ENCODE measurements at places on chromosomes 3 and 15. TPM values are rescaled to one million over a fixed set of nuclear protein-coding genes. Genes with fewer than 3 reads are reported as not detected.

LRRC3B gene
- total RNA-seq, result under 0.01 TPM

DNA sequence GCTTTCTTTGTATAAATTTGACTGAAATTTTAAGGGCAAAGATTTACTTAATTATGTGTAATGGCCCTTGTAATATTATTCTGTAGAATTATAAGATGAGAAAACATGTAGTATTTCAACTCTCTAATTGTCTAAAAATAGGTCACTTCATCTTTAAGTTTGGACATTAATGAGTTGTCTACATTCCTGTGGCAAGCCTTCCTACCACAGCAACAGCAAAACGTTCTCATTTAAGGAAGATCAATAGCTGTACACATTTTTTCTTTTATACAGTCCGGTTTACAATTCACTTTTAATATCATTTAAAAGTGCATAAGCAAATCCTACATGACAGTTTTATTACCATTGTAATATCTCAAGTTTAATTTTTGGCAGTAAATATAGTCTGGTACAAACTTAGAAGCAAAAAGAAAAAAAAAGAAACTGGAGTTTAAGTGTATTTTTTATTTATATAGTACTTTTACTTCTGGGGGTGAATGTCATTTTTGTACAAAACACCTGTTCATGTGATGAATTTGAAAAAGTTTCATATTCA is 501.8 kb downstream of the ZPLD1 start:
- no peak overlapping the region for H3K4me3 ChIP-seq
- no peaks in the 10 kb centered on the region for H3K36me3 ChIP-seq
- H3K4me1 ChIP-seq, result peaks cover 5% of the 10 kb centered on the region
- H3K27me3 ChIP-seq, result no peaks in the 10 kb centered on the region
- no peak overlapping the region for H3K27ac ChIP-seq

AMOTL2 gene
- 134 TPM for total RNA-seq

DNA sequence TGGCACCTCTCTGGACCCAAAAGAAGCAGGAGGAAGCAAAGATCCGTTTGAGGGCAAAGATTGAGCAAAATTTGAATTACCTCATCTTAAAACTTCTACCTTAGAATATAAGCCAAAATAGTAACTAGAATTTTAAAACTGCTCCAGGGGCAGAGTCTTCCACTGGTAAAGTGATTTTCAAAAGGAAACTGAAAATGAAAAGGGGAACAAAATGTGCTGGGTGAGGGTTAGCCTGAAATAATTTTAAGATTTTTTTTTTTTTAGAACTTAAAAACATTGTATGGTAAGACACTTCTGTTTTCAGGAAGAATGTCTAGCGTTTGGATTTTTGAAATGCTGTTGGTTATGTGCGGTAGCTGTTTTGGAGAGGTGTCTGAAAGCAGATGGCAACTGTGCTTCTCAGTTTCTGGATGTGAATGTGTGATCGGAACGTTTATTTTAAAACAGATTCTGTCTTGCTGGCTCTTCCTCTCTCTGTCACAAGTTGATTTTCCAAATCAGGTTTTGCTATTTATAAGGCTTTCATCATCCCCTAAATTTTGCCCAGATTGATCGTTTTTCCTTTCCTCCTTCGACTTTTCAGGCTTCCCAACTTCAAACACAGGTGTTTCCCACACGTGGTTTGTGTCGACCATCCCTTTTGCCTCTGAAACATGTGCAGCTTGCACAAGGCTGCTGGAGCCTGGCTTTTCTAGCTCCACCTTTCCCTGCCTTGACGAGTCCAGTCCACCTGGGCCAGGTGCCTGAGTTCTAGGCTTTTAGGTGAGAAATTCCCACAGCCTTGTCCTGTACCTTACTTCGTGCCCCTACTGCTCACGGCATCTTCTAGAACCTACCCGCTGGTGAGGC is 3.3 kb downstream of the LRRK1 start:
- H3K4me1 ChIP-seq, result peaks cover 3% of the 10 kb centered on the region
- DNase-seq, result no peak
- H3K27me3 ChIP-seq, result no peaks in the 10 kb centered on the region
- H3K27ac ChIP-seq, result peak overlapping the region; percentile 17
- H3K4me3 ChIP-seq, result no peak overlapping the region

- H3K27me3 ChIP-seq, result peaks cover 79% of the 10 kb centered on the region
- peaks cover 53% of the 10 kb centered on the region for H3K4me1 ChIP-seq
- peak overlapping the region; percentile 35 for H3K4me3 ChIP-seq
- no peak for DNase-seq
- no peaks in the 10 kb centered on the region for H3K36me3 ChIP-seq
Measured at GRCh38 chr3:43996379-43997301, 245.0 kb upstream of the TOPAZ1 start.

AP3B2 gene
- total RNA-seq, result 1.8 TPM

- no peaks in the 10 kb centered on the region for H3K27me3 ChIP-seq
- DNase-seq, result no peak
- no peak overlapping the region for H3K27ac ChIP-seq
- no peaks in the 10 kb centered on the region for H3K4me1 ChIP-seq
Measured at GRCh38 chr3:153339065-153339464, 177.0 kb downstream of the RAP2B start.

DNA sequence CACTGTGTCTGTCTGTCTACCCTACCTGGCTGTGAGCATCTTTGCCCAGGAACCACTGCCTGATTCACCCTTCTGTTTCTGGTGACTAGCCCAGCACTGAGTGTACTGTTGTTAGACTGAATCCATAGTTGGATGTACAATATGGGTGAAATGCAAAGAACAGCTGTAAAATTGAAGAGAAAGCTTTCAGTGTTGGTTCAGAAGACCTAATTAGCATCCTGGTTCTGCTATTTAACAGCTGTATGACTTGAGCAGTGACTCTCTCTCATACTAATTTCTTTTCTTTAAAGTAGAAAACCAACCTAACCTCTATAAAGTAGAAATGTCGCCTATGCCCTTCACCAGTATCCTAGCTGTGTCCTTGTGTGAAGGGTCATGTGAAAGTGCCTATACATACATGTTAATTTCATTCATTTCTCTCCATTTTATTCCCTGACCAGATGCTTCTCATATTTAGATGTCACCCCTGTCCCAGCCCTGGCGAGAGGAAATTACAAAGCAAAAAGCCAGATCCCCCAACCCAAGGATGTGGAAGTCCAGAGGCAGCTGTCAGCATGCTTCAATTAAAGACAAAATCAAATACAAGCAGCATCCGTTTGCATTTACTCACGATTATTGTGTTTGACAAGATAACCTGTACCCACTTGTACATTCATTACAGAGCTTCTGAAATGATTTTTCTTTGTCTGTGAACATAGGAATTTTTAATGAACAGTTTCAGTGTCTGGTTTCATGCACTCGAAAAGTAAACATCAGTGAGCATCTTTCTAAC is 305.7 kb upstream of the ICE2 start:
- H3K27ac ChIP-seq, result no peak overlapping the region
- no peaks in the 10 kb centered on the region for H3K36me3 ChIP-seq
- H3K4me3 ChIP-seq, result no peak overlapping the region

DNA sequence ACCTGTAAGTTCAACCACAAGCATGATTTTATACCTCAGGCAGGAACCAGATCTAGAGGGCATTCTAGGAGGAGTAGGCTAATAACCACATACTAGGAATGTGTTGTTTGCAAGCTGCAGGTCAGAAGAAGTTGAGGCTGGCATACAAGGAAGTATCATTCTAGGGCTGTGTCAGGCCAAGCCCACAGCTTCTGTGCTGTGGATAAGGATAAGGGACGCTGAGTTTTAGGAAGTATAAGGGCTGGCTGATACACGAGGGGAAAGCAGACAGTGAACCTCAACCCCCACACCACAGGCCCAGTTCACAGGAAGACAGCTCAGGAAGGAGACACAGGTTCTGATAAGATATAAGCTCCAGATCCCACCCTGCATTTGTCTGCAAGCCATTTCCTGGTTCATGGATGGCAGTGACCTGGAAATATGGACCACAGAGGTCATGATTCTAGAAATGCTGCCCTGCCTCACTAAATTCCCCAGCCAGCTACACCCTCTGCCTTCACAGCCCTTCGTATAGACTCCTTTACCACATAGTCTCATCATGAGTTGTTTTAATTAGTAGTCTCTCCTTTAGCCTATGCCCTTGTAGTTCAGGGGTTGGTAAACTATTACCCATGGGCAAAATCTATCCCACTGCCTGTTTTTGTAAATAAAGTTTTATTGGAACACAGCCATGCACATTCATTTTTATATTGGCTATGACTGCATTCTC is 260.7 kb downstream of the OPA1 start:
- no peak overlapping the region for H3K4me3 ChIP-seq
- H3K27me3 ChIP-seq, result no peaks in the 10 kb centered on the region
- H3K4me1 ChIP-seq, result peaks cover 17% of the 10 kb centered on the region
- H3K36me3 ChIP-seq, result no peaks in the 10 kb centered on the region

DNA sequence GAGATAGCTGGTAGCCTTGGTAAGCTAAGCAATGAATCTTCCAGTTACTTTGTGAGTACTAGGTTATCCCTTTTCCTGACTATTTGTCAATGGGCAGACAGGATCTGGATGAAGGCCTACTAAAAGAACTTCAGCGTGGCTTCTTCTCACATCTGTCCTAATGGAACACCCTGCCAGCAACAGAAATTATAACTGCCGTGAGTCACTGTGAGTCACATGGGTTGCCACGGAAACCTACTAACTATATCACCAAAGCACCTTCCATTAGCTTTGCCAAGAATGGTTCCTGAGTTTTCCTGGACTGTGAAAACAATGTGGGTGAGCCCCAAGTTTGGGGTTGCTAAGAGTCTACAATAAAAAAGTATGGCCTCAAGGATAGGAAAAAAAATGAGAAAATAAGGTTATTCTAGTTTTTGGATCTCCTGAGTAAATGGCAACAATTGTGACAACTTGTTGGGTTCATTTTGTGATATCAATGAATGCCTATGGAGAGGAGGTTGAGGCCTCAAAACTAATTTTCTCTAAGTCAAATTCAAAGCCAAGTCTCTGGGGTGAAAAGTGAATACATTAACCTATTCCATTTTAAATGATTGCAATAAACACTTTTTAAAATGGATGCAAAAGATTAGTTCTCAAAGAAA is 195.1 kb upstream of the ICE2 start:
- no peaks in the 10 kb centered on the region for H3K36me3 ChIP-seq
- H3K4me1 ChIP-seq, result peaks cover 18% of the 10 kb centered on the region
- peak overlapping the region; percentile 25 for H3K27ac ChIP-seq
- no peak overlapping the region for H3K4me3 ChIP-seq

GRCh38 chr3:99875581-99875928 is 57.9 kb downstream of the CMSS1 start:
- peaks cover 15% of the 10 kb centered on the region for H3K36me3 ChIP-seq
- H3K27ac ChIP-seq, result peak overlapping the region; percentile 94
- DNase-seq, result no peak
- H3K4me1 ChIP-seq, result peaks cover 58% of the 10 kb centered on the region
- H3K27me3 ChIP-seq, result no peaks in the 10 kb centered on the region
- peak overlapping the region; percentile 74 for H3K4me3 ChIP-seq

- H3K36me3 ChIP-seq, result peaks cover 22% of the 10 kb centered on the region
- H3K27ac ChIP-seq, result no peak overlapping the region
- H3K4me1 ChIP-seq, result peaks cover 4% of the 10 kb centered on the region
- no peak overlapping the region for H3K4me3 ChIP-seq
- no peaks in the 10 kb centered on the region for H3K27me3 ChIP-seq
Measured at GRCh38 chr3:196835086-196835485, 32.6 kb upstream of the SENP5 start.

STAG1 gene
- 37.8 TPM for total RNA-seq

GRCh38 chr3:190585805-190586630 is 72.1 kb downstream of the IL1RAP start:
- no peaks in the 10 kb centered on the region for H3K36me3 ChIP-seq
- DNase-seq, result no peak
- no peak overlapping the region for H3K27ac ChIP-seq
- no peaks in the 10 kb centered on the region for H3K27me3 ChIP-seq
- H3K4me3 ChIP-seq, result no peak overlapping the region
- H3K4me1 ChIP-seq, result peaks cover 7% of the 10 kb centered on the region

DNA sequence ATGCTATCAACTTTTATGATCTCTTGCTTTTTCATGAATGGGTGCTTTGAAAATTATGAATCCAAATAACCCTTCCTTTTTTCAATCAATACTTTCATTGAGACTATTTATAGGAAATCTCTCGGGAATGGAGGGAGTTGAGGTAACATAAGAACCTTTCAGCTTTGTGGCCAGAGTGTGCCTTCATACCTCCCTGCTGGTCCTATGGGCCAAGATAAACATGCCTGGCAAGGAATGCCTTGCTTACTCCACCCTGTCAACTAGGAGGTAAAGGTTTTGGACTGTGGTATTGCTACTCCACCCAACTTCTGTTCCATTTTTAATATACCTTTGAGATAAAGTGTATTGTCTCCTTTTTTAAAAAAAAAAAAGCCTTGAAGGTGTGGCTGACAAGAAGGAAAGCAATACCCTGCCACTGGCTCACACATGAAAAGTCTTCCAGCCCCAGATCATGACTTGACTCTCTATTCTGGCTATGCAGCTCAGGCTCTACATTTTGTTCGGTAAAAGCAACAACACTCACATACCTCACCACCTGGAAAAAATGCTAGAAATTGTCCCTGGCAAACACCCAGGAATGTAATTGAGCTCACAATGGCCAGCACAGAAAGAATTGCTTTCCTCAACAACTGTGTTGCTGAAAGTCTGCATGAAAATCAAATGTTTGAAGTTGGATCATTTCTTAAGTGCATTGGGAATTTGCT is 35.8 kb downstream of the COL8A1 start:
- H3K4me1 ChIP-seq, result peaks cover 7% of the 10 kb centered on the region
- DNase-seq, result no peak
- no peaks in the 10 kb centered on the region for H3K27me3 ChIP-seq
- H3K4me3 ChIP-seq, result no peak overlapping the region
- no peaks in the 10 kb centered on the region for H3K36me3 ChIP-seq

DNA sequence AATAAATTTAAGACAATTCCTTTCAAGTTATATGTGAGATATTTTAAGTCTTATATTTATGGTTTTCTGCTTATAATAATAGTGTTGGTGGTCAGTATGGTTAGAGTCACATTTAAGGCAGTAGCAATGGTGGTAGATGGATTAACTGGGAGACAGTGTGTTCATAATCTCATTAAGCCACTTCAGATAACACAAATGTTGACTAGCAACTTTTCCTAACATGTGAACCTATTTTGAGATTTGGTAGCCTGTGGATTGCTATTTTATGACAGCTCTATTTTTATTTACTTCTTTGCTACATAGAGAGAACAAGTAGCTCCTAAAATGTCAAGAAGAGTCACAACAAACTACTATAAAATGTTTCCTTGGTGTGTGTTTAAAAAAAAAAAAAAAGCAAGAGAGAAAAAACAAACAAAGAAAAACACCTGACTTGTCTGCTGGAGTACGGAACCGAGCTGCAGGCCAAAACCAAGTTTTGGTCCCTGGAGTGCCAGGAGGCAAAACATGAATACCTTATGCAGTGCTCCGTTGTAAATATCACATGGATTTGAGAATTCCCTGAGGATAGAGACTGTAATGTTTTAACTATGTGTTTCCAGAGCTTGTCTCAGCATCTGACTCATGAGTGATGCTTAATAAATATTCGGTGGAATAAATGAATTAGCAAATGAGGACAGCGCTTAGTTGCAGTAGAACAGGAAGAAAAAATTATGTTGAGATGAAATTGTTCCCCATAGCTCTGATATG is 457.1 kb upstream of the ROBO2 start:
- no peak overlapping the region for H3K27ac ChIP-seq
- no peaks in the 10 kb centered on the region for H3K27me3 ChIP-seq
- no peak overlapping the region for H3K4me3 ChIP-seq
- H3K36me3 ChIP-seq, result no peaks in the 10 kb centered on the region

COLQ gene
- total RNA-seq, result 1.7 TPM
